Activated CD4-positive, alpha-beta T cell treated with anti-CD3 and anti-CD28 coated beads for 4 hours (primary cell): ENCODE measurements at places on chromosomes 2 and 18.
A peak's percentile ranks its signal among the peaks of the same experiment; 100 is the strongest.

DNA sequence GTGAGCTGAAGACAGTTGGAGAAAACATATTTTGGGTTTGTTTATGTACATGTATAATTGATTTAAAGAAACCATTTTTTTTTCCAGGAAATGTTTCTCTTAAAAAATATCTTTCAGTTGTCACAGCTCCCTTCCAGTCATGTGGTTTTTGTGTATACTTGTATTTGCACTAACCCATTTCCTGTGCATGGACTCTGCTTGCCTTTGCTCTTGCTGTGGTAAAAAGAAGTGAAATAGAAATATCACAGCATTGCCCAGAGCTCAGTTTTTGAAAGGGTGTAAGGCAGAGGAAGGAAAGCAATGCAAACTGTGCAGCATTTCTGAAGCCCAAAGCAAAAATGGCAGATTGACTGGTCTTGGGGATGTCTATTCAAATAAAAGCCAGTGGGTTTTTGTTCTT is 10.4 kb upstream of the DOCK10 start:
- no peak for DNase-seq

GRCh38 chr18:58842978-58843687 is 21.5 kb upstream of the ZNF532 start:
- DNase-seq, result no peak

GRCh38 chr2:196653843-196654242 is 14.3 kb downstream of the CCDC150 start:
- DNase-seq, result no peak

DNA sequence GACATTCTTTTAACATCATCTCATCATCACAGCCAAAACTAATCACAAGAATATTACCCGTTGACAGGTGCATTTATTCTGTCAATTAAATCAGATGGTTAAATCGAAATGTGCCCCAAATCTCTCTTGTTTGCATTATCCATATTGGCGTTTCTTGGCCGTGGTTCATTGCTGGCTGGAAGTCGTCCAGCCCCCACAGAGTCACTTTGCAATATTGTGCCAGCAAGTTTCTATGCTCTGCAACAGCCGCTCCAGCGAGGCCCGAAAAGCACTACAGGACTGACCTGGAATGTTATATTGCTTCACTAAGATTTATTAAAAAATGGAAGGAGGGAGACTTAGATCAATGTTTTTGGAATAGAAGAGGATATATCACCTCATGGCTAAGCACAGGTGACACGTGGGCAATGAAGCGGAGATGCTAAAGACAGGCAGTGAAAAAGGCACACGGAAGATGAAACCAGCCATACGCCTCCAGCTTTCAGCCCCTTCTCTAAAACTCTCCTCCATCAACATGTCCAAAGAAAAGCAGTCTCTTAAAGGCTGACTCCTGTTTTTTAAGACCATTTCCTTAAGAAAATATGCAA is 176.8 kb upstream of the VRK2 start:
- no peak for DNase-seq

DNA sequence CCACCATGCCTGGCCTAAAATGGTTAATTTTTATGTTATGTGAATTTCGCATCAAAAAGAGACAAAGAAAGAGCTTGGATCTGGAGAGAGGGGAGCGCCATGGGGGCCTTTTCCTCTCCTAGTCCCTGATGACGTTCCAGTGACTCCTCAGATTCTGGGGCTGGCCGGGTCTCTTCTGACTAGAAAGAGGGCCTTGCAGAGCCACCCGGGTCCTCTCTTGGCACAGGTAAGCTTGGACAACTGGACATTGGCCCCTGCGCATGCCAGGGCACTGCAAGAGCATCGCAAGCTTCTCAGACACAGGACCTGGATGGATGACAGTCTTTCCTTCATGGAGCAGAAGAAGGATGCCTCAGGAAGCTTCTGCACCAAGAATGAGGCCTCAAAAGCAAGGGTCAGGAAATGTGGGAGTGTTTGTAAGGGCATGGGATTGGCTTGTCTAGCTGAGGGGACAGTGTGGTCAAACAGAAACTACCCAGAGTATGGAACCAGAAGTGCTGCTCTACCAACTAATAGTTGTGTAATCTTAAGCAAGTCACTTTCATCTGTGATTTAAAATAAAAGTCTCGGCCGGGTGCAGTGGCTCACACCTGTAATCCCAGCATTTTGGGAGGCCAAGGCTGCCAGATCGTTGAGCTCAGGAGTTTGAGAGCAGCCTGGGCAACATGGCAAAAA is 35.2 kb downstream of the FOSL2 start:
- no peak for DNase-seq

DNA sequence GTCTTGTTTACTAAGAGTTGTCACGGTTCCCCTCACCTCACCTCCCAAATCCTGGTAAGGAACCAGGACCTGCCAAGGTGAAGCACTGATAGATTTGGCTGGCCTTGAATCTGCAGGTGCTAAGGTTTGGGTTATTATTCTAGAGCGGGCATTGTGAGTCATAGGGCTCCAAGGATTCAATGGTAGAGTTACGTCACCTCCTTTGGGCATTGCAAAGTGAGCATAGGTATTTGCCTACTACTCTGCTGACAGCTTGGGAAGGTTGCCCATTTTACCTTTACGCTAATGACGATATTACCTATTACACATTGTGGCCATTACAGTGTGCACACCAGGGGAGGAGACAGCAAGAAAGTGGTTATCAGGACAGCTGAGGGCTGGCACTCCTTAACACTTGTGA is 59.3 kb downstream of the SETBP1 start:
- no peak for DNase-seq

GRCh38 chr2:172845028-172845630 is 109.5 kb downstream of the RAPGEF4 start:
- no peak for DNase-seq

DNA sequence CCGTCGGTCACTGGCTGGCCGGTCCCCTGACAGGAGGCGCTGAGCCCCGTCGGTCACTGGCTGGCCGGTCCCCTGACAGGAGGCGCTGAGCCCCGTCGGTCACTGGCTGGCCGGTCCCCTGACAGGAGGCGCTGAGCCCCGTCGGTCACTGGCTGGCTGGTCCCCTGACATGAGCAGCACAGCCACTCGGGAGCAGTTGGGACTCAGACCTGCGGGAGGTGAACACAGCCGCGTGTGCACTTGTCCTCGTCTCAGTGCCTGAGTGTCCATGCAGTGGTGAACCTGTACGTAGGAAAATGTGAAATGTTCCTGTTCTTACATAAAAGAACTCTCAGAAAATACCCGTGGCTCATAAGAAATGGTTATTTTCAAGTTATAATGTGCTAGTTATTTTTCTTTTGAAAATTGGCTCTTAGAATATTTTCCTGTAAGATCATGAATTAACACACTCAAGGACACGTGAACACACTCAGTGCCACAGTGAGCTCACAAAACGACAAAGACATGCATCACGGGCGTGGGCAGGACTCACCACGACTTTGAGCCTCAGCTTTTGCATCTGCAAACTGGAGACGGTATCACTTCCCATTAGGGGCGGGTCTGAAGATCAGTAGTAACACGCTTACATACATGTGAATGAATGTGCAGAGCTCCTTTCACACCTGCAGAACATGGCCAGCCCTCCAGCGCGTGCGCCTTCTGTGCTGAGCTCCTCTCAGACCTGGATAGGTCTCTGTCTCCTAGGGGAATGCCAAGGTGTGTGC is 21.1 kb upstream of the NFATC1 start:
- no peak for DNase-seq

DNA sequence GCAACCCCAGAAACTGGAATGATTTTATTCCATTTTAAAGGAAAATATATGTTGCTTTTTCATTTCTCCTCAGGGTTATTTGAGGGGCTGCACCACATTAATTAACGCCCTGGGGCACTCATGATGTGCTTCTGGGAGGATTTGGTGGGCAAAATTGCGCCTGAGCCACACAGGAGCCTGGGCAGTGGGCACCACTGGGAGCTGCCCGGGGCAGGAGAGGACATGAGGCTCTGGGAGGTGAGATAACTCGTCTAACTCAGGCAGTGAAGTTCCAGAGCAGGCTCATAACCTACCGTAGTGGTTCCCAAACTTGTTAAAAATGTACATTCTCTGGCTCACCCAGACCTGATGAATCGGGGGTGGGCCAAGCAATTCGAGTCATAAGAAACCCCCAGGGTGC is 68.3 kb downstream of the EDAR start:
- no peak for DNase-seq

DNA sequence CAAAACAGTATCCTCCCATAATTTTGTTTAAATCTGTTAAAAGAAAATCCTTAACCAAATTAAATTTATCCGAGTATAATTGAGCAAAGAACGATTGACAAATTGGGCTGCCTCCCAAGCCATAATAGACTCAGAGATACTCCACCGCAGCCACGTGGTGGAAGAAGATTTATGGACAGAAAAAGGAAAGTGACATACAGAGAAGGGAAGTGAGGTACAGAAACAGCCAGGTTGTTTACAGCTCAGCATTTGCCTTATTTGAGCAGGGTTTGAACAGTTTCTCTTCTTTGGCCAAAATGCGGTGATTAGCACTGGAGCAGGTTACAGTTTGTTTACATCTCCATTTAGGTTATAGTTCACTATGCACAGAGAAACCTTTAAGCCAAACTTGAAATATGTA is 60.8 kb downstream of the KYNU start:
- DNase-seq, result no peak

DNA sequence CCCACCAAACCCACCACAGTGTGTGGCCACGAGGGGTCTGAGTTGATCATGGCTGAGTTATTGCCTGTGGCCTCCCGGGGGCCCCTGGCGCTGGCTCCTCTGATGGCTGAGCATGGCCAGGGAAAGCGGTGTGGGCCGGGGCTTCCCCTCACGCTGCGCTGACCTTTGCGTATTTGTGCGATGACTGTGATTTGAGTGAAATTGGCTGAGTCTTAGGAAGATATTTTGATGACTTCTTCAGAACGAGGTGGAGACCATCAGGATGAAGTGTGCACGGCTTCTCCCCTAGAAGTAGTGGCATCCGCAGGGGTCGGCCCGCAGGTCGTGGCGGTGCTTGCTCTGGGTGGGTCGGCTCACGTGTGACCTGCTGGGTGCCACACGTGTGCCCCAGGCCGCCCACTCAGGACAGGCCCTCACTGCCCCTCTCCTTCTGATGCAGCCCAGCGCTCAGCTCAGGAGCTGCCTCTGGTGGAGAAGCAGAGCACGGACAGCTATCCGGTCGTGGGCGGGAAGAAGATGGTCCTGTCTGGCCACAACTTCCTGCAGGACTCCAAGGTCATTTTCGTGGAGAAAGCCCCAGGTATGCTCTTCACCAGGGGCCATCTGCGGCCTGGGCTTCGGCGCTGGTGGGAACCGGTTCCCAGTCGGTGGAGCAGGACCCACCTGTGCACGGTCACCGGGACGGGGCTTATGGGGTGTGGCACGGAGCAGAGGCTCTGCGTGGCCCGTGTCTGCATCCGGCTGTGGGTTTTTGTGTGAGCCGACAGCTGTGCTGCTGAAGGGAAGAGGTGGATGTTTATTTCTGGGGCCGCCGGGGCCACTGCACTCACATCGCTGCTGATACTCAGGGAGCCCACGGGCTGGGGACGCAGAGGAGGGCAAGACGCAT is 55.8 kb downstream of the NFATC1 start:
- DNase-seq, result no peak

DNA sequence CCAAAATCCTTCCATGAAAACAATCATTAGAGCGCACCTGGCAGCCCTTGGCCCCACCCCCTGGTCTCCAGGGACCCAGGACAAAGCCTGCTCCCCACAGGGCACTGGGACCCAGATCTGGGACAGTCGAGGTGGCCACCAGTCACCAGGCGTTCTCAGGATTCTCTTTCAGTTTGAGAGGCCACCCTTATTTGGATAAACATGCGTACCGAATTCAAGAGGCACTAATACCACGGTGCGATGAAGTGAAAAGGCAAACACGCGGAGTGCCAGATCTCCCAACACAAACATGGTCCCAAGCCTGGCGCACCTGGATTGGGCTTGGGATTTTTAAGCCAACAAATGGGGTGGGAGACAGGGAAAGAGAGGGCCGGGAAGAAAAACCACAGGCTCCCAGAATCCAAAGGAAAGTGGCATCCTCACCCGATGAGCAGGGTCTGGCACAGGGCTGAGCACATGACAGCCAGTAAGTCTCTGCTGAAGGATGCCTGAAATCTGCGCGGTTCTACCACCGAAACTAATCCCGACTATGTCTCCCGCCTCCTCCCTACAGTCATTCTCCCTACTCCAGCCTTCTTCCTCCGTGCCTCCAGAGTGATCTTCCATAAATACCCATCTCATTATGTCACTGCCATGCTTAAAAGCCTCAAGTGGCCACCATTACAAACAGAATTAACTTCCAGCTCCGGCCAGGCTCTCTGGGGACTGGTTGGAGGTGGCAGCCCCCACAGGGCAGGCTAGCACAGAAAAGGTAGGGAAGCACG is 60.9 kb upstream of the KLHL29 start:
- no peak for DNase-seq

- DNase-seq, result peak; percentile 38
Measured at GRCh38 chr2:27431395-27431794, 3.0 kb downstream of the NRBP1 start.

DNA sequence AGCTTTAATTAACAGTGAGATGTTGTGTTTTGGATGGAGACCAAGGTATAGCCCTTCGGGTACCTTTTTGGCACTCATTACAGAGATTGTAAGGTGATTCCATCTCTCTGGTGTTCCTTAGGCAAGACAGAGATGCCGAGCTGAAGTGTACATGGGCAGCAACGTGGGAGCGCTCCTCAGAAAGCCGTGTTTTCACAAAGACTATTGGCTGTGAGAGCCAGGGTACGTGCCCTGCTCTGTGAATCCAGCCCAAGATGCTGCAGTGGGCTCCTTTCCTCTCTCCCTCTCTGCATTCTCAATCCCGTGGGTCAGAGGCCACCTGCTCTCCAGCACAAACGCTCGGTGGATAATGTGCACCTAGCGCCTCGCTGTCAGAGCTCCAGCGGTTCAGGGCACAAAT is 203.0 kb upstream of the EPHA4 start:
- no peak for DNase-seq
